CMK (cell line): ENCODE measurements at places on chromosomes 16 and 17.

GRCh38 chr17:39810939-39811728 lies 53.0 kb downstream of the IKZF3 start:
- no peak for DNase-seq

GRCh38 chr16:9921997-9922396 lies 260.2 kb downstream of the GRIN2A start:
- no peak for DNase-seq

GRCh38 chr16:87387942-87388817 lies 4.0 kb upstream of the MAP1LC3B start:
- peak; percentile 87 for DNase-seq

DNA sequence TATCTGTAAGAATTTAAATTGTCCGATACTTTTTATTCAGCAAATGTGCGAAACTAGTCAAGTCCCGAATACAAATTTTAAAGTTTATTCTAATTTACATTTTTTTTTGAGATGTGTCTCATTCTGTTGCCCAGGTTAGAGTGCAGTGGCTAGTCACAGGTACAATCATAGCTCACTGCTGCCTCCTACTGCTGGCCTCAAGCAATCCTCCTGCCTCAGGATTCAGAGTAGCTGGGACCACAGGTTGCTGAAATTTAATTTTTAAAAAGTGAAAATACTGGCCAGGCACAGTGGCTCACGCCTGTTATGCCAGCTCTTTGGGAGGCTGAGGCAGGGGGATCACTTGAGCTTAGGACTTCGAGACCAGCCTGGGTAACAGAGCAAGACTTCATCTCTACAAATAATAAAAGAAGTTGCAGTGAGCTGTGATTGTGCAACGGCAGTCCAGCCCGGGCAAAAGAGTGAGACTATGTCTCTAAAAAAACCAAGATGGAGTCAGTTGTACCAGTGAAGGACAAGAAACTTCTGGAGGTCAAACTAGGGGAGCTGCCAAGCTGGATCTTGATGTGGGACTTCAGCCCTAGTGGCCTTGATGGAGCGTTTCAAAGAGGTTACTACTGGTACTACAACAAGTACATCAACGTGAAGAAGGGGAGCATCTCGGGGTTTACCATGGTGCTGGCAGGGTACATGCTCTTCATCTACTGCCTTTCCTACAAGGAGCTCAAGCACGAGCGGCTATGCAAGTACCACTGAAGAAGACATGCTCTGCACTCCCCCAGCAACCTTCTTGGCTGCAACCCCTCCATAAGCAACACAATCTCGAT lies 5.6 kb downstream of the POLG2 start:
- no peak for DNase-seq

- no peak for DNase-seq
Observed at GRCh38 chr17:17811381-17812210, 25.2 kb downstream of the SREBF1 start.
